ENCODE measurements at places on chromosomes 7 and 10. TPM values are rescaled to one million over a fixed set of nuclear protein-coding genes. Genes with fewer than 3 reads are reported as not detected.

The COL13A1 gene
- total RNA-seq = 42.1 TPM

The NUTM2E gene
- 1.1 TPM for total RNA-seq

- DNase-seq = no peak
These were observed 57.8 kb downstream of the LGI1 start for GRCh38 chr10:93815304-93816096.

- no peak for DNase-seq
These were observed 70.6 kb downstream of the AP3M1 start for GRCh38 chr10:74079936-74080590.

DNA sequence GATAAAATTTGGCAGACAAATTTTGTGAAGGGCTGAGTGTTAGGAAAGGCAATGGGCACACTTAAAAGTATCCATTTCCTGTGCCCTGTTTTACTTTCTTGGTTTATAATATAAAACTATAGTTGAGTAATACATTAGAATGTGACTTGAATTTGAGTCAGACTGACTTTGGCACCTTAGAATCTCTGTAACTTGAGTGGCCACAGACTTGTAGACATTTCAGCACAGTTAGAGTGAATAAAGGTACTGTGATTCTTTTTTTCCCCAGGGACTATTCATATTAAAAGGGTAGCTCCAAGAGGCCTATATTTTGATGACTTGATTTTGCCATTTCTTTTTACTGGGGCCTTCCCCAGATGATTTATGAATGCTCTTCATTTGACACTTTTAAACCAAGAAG is 22.4 kb downstream of the GBF1 start:
- no peak for DNase-seq

The NOC3L gene
- total RNA-seq = 10.9 TPM

- no peak for DNase-seq
These were observed 959.8 kb downstream of the ANKRD7 start for GRCh38 chr7:119184124-119184788.
